Frontal cortex (tissue), 4 donors: ENCODE measurements at places on chromosomes 13 and 19.

GRCh38 chr13:114142640-114143490 is 10.4 kb upstream of the RASA3 start:
- DNase-seq, result no peak

DNA sequence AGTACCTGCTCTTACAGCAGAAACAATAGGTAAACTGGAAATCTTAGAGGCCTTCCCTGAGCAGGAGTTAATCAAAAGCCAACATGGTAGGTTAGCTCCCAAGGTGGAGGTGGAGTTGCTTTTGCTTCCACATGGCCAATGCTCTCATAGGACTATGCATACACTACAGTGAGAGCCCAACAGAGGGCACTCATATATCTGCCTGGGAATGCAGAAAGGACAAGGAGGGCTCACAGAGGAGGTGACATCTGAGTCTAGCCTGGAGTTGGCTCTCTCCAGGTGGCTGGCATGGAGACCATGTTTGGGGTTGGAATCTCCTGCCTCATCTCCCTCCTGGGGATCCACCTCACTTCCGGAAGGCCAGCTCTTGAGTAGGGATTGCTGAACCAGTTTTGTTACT is 34.6 kb downstream of the ATP8A2 start:
- DNase-seq, result no peak

DNA sequence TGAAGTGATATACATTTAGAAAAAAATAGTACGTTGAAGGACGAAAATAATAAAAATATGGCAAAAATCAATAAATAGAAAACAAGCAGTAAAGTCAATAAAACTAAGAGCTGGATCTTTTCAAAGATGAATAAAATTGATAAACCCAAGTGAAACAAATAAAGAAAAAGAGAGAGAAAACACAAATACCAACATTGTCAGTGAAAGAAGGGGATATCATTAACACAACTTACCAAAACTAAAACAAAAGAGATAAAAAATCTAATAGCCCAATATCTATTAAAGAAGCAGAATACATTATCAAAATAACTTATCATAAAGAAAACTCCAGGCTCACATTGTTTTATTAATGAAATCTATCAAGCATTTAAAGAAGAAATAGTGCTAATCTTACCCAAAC is 675.1 kb downstream of the UQCRFS1 start:
- DNase-seq, result no peak

- no peak for DNase-seq
These were observed 128.2 kb downstream of the TBC1D4 start for GRCh38 chr13:75353781-75354193.

DNA sequence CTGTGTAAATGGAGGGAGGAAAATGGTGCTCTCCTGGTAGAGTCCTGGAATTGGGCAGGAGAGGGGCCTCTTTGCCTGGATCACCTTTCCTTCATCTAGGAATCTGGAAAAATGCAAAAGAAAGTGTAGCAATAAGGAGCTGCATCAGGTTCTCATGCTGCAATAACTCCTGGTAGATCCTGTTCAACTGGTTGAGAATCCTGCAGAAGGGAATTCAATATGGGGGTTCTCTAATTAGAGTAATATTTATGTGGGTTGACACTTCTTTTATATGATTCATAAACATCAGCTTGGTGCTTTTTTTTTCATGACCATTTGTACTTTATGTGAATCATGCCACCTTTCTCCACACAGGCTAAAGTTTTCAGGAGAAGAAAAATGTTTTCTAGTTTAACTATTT is 9.5 kb upstream of the NUDT15 start:
- no peak for DNase-seq

DNA sequence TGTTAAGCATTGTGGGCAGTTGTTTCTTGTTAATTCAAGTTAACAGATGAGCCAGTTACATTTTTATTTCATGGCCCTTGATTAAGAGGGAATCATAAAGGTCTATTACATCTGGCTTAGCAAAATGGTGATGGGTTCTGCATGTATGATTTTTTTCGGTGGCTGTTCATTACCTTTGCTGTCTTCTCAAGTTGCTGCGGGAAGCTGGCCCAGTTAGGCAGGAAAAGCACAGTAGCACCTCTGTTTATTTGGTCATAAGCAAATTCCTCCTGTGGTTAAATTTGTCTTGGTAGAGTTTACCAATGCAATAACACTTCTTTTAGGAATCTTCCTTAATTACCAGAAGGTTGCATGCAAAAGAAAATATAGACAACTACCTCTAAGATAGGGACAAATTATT is 104.5 kb downstream of the FRY start:
- no peak for DNase-seq

- no peak for DNase-seq
These were observed 7.8 kb downstream of the MKNK2 start for GRCh38 chr19:2043251-2043641.

GRCh38 chr13:70809588-70809987 is 701.3 kb upstream of the KLHL1 start:
- no peak for DNase-seq

DNA sequence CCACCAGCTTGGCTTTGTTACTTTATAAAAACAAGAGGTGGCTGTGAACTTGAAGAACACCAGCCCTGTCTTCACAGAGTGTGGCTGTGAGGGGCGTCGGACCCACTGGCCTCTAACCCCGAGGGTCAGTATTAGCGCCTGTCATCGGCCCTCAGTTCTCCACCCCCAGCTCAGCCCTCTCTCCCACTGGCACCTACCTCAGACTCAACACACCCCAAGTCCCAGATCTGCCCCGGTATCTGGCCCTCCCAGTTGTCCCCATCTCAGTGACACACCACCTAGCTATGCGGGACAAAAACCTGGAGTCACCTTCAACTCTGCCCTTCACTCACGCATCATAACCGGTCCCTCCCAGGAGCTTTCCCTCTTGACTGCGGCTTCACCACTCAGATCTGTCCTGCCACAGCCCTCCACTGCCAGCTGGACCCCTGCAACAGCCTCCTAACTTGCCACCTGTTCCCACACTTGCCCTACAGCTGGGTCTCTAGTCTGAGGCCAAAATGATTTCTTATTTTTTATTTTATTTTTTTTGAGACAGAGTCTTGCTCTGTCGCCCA is 45.4 kb downstream of the PEPD start:
- no peak for DNase-seq

GRCh38 chr13:57630661-57631595 is 616 bp upstream of the PCDH17 start:
- DNase-seq, result peak; percentile 39

- DNase-seq, result peak; percentile 28
These were observed 1.2 kb upstream of the NUMBL start for GRCh38 chr19:40691421-40692211.

GRCh38 chr19:40954573-40954972 is 36.5 kb upstream of the CYP2B6 start:
- DNase-seq, result no peak

GRCh38 chr19:45056831-45057230 is 18.0 kb downstream of the CLASRP start:
- DNase-seq, result no peak

DNA sequence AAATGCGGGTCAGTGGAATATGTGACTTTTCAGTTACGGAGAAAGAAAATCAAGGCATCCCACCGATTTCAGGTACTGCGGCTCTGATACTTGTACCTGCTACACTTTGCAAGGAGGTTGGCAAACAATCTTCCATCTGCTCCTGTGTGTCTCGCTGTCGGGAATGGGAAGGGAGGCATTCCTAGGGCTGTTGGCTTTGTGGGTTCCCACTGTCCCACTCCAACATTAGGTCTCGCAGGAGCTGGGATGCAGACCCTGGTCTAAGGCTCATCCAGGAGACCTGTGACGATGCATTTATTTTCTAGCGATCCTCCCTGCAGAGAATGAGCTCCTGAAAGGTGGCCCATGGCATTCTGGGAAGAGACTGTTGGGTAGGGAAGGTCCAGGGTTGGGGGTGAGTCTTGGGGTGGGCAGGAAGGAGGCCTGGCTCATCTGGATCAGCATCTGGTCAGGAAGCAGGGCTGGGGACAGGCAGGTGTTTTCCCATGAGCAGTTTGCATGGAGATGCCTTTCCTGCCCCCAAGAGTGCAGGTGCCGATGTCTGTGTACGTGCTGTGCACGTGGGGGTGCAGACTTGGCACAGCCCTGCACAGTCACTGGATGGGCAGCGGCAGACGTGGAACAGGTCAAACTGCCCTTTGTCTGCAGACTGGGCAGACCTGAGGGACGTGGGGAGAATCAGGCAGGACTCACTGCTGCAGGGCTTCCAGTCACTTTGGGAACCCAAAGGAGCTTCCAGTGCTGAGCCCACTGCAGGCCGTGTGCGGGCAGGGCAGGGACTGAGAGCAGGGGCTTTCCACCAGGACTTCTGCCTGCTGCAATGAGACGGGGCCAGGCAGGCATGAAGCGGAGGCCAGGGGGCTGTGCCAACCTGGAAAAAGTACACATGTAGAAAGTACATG is 152.4 kb downstream of the TEX29 start:
- DNase-seq, result no peak

DNA sequence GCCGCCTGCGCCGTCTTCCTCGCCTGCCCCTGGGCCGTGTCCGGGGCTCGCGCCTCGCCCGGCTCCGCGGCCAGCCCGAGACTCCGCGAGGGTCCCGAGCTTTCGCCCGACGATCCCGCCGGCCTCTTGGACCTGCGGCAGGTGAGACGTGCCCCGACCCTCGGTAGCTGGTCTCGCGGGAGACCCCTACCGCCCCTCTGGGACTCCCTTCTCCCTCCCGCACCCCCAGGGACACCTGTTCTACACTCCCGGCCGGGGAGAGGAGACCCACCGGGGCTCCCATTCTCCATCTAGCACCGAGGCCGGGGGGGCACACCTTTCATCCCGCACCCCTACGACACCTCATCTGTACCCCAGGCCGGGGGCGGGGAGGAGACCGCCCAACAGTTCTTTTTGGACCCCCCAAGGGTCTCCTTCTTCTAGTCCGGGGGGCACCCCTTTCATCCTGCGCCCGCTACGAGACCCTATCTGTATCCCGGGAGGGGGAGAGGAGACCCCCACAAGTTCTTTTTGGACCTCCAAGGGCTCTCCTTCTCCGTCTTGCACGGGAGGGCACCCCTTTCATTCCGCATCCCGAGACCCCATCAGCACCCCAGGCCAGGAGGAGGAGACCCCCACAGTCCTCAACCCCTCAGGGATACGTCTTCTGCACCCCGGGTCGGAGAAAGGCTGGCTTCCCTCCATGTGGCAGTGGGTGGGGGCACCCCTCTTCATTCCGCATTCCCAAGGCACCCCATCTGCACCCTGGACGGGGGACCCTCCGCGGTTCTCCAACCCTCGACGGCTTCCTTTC is 533 bp downstream of the TNFSF9 start:
- DNase-seq, result no peak

- DNase-seq, result no peak
These were observed 311.3 kb downstream of the KLF12 start for GRCh38 chr13:73822668-73823592.

DNA sequence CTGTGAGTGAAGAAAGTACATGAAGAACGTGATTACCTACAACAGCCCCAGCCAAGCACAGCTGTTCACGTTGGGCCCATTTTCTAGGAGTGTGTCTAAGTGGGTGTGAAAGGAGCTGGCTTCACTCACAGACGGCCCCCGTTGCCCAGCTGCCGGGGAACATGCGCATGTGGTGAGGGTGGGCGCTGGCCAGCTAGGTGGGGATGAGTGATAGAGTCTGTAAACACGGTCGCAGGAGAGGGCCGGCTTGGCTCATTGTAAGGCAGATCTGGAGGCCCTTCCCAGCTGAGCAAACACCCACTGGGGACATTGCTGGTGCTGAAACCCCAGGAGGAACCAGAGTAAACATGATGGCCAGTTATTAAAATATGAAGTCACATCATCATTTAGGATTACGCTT is 160.5 kb downstream of the TEX29 start:
- no peak for DNase-seq

DNA sequence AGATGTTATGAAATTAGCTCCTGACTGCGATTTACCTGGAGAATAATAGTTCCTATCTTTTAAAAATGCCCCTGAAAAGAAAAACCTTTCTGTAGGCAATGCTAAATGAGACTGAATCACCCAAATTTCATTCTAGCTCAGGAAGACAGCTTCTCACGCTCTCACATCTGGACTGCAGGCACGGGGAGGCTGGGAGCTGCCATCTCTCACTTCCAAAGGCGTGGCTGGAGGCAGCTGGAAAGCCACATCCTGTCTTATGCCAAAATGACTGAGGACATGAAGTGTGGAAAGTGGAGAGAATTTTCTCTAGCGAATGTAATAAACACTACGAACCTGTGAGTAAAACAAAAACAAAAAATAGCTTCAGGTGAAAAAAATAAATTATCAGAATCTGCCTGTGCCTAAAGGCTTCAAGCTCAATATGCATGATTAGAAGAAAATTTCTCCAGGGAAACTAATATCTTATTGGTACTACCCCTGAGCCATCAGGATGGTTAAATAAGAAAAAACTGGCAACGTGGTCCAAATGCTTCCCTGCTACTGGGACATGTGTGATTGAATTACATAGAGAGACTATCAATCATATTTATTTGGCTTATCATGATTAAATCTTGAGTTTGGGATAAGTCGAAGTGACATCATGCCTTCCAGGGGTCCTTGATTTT is 58.1 kb upstream of the UBL3 start:
- DNase-seq, result no peak

- no peak for DNase-seq
These were observed 13.5 kb downstream of the ERCC2 start for GRCh38 chr19:45356760-45357444.

DNA sequence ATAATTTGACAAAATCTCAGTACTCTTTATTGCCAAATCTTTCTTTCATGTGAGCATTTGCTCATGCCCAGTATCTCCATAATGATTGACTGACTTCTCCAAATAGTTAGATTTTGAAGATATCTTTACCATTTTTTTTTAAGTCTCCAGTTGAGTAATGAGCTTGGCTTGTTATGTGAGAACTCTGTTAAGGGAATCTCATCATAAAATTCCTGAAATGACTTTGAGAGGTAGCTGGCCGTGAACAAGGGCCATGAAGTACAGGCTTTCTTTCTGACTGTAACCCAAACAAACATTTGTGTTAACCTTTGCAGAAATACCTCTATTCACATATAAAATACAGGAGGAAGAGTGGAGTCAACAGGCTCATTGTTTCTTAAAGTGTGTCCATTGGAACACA is 449.7 kb downstream of the IRS2 start:
- DNase-seq, result no peak

DNA sequence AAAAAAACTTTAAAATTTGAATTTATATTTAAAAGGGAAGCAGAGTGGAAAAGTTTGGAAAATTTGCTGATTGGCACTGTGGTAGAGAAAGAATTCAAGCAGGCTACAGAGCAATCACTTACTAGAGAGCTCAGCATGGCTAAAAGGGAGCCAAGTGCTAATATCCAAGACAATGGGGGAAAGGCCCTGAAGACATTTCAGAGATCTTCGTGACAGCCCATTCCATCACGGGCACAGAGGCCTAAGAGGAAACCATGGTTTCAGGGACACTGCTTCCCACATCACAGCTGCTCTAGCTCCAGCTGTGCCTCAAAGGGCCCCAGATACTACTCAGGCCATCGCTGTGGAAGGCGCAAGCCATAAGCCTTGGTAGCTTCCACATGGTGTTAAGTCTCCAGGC is 73.7 kb downstream of the SGCG start:
- no peak for DNase-seq
